EL (cell line): ENCODE measurements at places on chromosomes 3 and 15.
A peak's percentile ranks its signal among the peaks of the same experiment; 100 is the strongest.

GRCh38 chr3:130260918-130261317, 84.6 kb upstream of the COL6A5 start:
- DNase-seq = no peak

GRCh38 chr15:58665672-58666071, 83.8 kb downstream of the ADAM10 start:
- no peak for DNase-seq

- DNase-seq = no peak
Measured at GRCh38 chr3:181715571-181716340, 4.0 kb downstream of the SOX2 start.

- no peak for DNase-seq
Measured at GRCh38 chr3:112167758-112168157, 34.7 kb upstream of the GCSAM start.

DNA sequence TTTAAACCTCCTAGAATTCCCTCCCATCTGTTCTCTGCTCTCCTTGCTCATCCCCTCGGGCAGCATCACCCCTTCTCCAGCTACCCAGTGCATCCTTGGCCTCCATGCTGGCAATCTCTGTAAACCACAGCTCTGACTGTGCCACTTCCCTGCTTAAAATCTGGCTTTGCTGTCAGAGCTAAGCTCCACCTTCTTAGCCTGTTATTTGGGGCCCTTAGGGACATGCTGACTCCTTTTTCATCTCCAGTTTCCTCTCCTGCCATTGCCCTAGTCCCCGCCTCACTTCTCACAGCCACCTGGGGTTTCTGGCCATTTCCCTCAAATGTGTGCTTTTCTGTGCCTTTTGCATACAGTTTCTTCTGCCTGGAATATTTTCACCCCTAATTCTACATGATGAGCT, 5.7 kb downstream of the SLC6A20 start:
- no peak for DNase-seq

GRCh38 chr3:79497447-79498111, 270.2 kb downstream of the ROBO1 start:
- peak; percentile 22 for DNase-seq

- DNase-seq = no peak
Measured at GRCh38 chr3:141323936-141324704, 44.2 kb upstream of the ZBTB38 start.
